ENCODE measurements at places on chromosomes 16 and 17.

- DNase-seq = no peak
Observed at GRCh38 chr17:33753452-33753851, 460.4 kb upstream of the ASIC2 start.

DNA sequence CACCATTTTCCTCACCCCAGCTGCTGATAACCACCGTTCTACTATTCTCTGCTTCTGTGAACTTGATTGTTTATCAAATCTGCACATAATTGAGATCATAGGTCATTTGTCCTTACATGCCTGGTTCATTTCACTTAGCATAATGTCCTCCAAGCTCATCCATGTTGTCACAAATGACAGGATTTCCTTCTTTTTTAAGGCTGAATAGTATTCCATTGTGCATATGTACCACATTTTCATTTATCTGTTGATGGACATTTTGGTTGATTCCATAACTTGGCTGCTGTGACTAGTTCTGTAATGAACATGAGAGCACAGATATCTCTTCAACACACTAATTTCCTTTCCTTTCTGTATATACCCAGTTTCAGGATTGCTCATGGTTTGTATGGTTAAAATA is 225.3 kb upstream of the TBX2 start:
- DNase-seq = no peak

- DNase-seq = peak; percentile 17
Observed at GRCh38 chr17:45948881-45949624, 50.0 kb upstream of the STH start.

GRCh38 chr16:10519297-10519696 is 61.1 kb downstream of the EMP2 start:
- no peak for DNase-seq

GRCh38 chr17:41957869-41958439 is 8.6 kb upstream of the CNP start:
- DNase-seq = no peak

DNA sequence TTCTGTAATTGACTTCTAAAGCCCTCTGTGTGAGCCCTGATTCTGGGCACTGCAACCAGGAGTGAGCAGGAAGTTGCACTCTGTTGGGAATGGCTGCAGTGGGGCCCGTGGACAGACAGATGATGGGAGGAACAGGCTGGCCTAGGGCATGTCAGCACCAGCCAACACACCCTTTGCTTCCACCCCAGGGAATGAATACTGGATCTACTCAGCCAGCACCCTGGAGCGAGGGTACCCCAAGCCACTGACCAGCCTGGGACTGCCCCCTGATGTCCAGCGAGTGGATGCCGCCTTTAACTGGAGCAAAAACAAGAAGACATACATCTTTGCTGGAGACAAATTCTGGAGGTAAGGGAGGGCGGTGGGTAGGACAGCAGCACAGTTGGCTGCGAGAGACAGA is 10.8 kb upstream of the LPCAT2 start:
- DNase-seq = no peak

DNA sequence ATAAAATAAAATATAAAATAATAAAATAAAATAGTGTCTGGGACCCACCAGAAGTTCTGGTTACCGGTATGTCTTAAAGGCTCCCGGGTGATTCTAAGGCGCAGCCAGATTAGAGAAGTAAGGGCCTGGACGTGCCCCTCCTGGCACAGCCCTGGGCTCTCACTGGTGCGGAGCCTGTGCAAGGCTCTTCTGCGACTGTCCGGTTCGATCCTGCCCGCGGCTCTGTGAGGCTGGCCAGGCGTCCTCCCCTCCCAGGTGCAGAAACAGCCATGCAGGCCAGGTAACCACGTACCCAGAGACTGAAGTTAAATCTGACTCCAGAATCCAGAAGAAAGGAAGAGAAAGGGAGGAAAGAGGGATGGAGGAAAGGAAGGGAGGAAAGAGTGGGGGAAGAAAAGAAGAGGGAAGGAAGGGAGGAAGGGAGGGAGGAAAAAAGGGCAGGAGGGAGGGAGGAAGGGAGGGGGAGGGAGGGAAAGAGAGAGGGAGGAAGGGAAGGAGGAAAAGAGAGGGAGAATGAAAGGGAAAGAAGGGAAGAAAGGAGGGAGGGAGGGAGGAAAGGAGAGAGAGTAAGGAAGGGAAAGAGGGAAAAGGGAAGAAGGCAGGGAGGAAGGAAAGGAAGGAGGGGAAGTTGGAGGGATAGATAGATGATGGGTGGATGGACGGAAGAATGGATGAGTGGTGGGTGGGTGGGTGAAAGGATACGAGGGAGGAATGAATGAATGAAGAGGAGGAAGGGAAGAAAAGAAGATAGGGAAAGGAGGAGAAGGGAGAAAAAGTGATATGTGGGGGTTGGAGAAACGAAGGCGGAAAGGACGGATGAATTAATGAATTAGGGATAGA is 42.3 kb downstream of the C16orf82 start:
- no peak for DNase-seq

DNA sequence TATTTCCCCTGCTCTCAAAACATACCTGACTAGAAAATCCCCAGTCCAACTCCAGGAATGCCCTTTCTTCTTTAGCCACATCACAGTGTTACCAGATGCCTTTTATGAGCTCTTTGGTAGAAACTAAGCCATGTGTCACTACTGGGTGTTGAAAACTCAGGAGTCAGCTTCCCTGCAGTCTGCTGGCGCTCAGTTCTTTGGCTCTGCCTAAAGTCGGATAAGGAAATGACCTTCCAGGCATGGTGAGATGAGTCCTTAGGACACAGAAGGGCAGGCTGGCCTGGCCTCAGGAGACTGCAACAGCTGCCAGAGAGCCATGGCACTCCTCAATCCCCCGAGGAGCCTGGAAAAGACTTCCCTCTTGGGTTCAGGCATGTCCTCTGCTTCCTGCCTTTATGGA is 89.1 kb downstream of the CDH13 start:
- no peak for DNase-seq

DNA sequence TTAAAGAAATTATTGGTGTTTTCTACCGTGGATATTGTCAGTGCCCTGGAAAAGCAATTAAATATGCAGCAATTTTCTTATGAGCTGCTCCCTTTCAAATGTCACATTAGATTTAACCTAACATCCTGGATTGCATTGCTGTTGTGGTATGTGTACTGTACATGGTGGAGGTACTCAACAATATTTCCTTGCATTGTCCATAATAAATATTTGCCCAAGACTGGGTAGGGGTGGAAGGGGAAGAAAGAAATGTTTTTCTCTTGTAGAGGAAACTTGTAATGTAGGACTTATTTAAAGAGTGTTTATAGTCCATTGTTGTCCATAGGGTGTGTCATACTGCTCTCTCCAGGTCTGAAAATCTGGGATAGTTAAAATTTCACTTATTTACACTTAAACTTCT is 346.2 kb upstream of the TBX2 start:
- no peak for DNase-seq

DNA sequence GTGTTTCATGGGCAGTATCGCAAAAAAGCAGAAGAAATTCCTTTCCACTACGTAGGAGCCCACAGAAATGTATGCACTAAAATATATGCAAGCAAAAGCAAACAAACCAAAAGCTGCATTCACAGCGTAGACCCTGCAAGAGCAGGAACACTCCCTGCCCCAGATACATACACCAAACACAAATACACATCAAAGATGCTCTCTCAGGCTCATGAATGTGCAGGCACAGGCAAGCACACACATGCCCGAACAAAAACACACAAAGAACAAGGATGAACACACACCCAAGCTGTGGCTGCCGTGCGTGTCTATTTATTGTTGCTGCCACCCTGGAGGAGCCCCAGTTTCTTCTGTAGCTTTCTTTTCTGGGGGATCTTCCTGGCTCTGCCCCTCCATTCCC is 1.7 kb downstream of the NUPR1 start:
- DNase-seq = no peak

GRCh38 chr16:85492295-85492864 is 120.7 kb upstream of the GSE1 start:
- no peak for DNase-seq

- no peak for DNase-seq
Observed at GRCh38 chr17:73430848-73431247, 119.0 kb upstream of the CDC42EP4 start.

All from stimulated activated CD4-positive, alpha-beta T cell treated with anti-CD3 and anti-CD28 coated beads, Interleukin-15, amount 100 ng/mL, for 1 hour (primary cell).